ENCODE measurements at places on chromosomes 6 and 20. TPM values are rescaled to one million over a fixed set of nuclear protein-coding genes. Genes with fewer than 3 reads are reported as not detected.

The GNMT gene
- total RNA-seq, result not detected

The AIG1 gene
- 11.8 TPM for total RNA-seq

The ULBP1 gene
- 0.16 TPM for total RNA-seq

The SDHAF4 gene
- 2.8 TPM for total RNA-seq

The AIF1 gene
- total RNA-seq, result not detected

The MCM3 gene
- total RNA-seq, result 83.4 TPM

The CDKN1A gene
- total RNA-seq, result 142 TPM

The DEK gene
- 126 TPM for total RNA-seq

The FHL5 gene
- total RNA-seq, result not detected

The NKX2-4 gene
- not detected for total RNA-seq

The LY6G6D gene
- not detected for total RNA-seq

The ANKRD66 gene
- total RNA-seq, result not detected

The EPHA7 gene
- 0.13 TPM for total RNA-seq

The HTR1E gene
- not detected for total RNA-seq

The DOK5 gene
- 0.16 TPM for total RNA-seq

The POU3F2 gene
- not detected for total RNA-seq

The B3GAT2 gene
- total RNA-seq, result not detected

The C6orf15 gene
- not detected for total RNA-seq

Data from bladder microvascular endothelial cell (primary cell).